Stimulated activated CD8-positive, alpha-beta memory T cell treated with anti-CD3 and anti-CD28 coated beads, Interleukin-7, amount 100 ng/mL, for 4 hours (primary cell): ENCODE measurements at places on chromosomes 2 and 18.

GRCh38 chr18:21557607-21558253 is 42.8 kb downstream of the ESCO1 start:
- DNase-seq = no peak

DNA sequence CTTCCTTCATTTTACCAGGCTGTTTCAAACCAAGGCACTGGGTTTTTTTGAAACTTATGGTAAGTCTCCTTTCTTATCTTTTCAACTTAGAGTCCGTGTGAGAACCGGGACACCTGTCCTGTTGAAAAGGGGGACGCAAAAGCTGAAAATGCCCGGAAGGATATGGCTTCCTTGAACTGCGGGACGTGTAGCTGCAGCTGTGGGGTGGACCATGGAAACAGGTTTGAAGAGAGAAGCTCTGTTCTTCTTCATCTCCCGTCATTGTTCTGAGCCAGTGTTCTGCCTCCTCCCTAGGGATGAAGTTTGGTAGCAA is 29.5 kb upstream of the DNAJC27 start:
- DNase-seq = no peak

DNA sequence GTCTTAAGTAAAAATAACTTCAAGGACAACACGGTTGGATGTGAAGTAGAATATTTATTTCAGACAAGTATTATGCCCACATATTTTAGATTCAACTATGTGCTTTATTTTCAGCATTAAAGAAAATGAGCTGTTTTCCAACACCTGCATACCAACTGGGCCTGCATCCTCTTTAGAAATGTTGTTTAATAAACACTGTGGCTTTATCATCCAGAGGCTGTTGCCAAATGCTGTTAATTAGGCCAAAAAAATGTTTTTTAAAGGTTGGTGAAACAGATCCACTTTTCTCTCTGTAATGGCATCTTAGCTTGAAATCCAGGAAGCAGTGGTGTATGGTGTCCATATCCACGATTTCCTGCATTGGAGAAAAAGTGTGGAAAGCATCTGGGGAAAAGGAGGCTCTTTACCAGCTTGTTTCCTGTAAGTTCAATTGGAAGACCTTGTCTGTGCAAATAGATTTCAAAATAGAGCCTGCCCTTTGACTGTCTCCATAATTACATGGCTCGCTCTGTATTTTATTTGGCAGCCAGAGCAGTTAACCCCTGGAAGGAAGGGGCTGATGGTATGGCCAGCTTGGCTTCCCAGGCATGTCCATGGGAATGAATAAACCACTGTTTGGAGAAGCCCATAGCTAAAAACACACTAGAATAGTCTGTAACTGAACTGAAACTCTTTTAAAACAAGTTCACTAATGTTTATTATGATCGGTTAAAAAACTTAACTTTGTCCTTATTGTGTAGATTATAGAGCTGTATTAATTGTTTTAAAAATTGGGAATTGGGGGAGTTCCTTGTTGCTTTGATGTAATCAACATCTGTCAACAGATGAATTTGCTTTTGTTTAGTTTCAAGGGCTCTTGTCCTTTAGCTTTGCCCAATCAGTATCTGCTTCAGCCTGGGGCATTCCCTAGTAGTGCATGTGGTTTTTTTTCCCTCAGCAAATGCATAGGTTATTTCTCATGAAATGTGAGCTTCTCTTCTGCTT is 33.0 kb upstream of the DLX1 start:
- no peak for DNase-seq

GRCh38 chr2:240812721-240813120 is 7.3 kb downstream of the KIF1A start:
- no peak for DNase-seq

DNA sequence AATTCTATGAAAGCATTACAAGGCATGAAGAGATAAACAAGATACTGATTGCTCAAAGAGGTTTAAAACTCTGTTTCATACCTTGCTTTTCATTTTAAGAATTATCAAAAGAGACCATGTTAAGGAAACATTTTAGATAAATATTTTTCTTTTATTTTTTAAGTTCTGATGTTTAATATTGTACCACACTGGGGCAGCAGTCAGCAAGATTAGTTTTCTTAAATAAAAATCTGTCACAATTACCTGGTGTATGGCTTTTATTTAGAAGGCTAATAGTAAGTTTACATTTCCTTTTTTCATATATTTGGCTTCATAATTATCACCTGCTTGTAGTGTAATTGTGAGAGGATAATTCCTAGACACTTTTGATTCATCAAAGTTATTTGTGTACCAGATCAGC is 46.4 kb downstream of the ZNF804A start:
- no peak for DNase-seq

- DNase-seq = no peak
These were observed 580.8 kb downstream of the ERBB4 start for GRCh38 chr2:211957799-211958198.

- peak; percentile 13 for DNase-seq
These were observed 248.5 kb downstream of the CDH20 start for GRCh38 chr18:61581578-61582201.

GRCh38 chr2:179446476-179447141 is 182.0 kb upstream of the SESTD1 start:
- DNase-seq = no peak

DNA sequence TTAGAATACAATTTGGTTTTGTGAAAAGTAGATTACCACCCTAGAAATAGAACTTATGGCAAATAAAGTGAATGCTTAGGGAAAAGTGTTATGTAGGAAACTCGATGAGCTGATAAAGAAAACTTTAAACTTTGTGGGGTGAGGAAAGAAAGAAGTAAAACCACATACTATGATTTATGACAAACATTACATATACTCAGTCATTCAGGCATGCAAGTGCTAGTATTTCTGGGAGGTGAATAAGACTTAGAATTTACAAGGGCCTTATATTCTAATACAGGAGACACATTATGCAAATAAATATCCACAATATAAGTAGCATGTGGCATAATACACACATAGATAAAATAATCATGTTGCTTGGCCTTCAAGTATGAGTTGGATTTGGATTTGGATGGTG is 618.1 kb downstream of the XIRP2 start:
- no peak for DNase-seq

DNA sequence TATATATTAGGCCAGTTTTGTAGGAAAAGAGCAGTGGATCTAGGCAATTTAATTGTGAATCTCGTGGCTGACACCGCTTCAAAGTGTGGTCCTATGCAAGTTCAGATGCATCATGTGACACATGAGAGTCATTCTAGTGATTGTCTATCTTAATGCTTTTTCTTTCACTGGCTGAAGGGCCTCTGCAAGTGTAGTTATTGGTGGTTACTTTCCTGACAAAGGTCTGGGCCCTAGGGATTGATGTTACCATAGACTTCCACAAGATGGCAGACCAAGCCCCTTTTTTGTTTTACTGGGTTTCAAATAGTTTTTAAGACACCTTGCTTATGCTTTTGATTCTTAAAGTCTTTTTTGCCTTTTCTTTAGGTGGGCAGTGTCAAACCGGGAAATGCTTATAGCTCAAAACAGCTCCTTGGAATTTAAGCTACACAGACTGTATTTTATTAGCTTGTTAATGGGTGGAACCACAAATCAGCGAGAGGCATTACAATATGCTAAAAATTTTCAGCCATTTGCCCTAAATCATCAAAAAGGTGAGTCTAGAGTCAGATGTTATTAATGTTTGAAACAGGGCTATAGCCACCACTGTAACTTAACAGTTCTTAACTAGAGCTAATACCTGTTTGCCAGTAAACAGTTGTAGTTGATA is 25.9 kb downstream of the CD8A start:
- no peak for DNase-seq

DNA sequence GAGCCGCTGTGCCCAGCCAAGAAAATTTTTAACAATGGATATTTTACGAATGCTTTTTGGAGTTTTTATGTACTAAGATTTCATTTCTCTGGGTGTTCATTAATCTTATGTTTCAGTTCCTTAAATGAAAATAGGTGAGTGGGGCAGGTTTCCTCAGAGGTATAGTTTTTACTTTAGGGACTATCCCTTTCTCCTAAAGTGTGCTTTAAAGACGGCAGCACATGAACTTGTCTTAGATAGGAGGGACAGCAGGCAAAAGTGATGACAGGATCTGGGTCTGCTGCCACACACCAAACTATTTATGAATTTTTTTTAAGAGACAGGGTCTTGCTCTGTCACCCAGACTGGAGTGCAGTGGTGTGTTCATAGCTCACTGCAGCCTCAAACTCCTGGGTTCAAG is 8.0 kb upstream of the REL start:
- DNase-seq = no peak

DNA sequence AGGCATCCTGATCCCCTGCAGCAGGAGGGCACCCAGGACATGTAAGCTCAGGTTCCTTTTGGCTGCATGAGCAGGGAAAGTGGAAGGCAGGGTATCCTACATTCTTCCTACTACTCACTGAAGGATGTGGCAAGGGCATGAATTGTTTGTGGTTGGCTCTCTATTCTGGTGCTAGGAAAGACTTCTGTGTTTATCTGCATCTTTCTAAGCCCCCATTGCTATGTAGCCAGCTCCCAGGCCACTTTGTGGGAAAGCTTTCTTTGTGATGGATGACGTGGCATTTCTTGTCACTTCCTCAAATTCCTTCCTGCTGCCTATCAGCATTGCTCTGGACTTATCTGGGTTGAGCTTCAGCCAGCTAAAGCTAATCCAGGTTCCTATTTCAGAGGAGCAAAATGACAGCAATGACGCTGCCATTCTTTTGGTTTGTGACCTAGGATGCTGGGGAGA is 46.2 kb downstream of the MEIS1 start:
- no peak for DNase-seq

DNA sequence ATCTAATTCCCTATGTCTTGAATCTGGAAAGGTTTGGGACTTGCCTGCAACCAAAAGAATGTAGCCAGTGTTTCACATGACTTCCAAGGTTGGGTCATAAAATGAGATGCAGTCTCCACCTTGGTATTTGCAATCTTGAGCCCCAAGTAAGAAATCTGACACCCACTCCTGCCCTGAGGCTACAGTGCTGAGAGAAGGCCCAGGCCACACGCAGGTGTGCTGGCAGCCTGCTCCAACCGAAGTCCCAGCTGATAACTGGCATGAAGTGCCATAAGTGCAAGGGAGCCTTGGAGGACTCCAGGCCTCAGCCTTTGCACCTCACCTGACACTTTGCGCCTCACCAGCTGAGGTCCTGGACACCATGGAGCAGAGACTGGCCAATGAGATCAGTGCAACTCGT is 182.7 kb downstream of the ANAPC1 start:
- DNase-seq = no peak

DNA sequence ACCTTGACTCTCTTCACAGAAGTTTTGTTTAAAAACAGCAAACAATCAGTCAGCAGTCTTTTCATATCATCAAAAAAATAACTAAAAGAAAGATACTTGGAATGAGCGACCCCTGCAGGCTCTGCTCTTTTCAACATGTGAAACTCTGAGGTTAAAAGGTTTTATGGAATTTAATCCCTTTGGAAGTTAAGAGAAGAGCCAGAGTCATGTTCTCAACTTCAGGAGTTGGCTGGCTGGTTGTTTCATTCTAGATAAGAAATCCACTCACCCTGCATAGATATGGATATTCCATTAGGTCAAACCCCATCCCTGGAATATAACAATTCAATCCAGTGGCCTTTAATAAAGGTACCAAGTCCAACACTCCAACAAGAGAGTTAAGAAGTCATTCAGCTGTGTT is 115.6 kb upstream of the RMDN2 start:
- no peak for DNase-seq
